ENCODE measurements at places on chromosomes 2 and 18. TPM values are rescaled to one million over a fixed set of nuclear protein-coding genes. Genes with fewer than 3 reads are reported as not detected.

DNA sequence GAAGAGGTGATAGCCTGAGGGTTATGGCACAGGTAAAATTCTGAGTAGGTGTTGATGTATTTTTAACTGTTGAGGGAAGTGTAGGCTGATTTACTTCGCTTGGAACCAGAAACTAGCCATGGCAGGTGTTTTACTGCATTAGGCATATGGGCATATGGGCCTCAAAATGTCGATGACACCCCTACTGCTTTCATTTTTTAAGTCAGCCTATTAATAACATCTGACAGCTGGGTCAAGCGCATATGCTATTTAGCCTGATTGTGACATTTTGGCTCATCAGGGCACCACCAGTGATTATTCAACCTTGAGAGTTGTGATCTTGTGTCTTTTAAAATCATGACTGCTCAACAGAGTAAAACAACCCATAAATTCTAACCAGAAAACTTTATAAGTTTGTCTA, 1396.9 kb upstream of the NXPH2 start:
- DNase-seq = no peak

GRCh38 chr2:12107939-12108338, 361.5 kb downstream of the LPIN1 start:
- no peak for DNase-seq

GRCh38 chr2:240737512-240737911, 45.8 kb downstream of the AQP12A start:
- no peak for DNase-seq

- no peak for DNase-seq
These were observed 52.8 kb upstream of the TMEM182 start for GRCh38 chr2:102708847-102709559.

GRCh38 chr2:12006850-12007249, 260.4 kb downstream of the LPIN1 start:
- DNase-seq = no peak

DNA sequence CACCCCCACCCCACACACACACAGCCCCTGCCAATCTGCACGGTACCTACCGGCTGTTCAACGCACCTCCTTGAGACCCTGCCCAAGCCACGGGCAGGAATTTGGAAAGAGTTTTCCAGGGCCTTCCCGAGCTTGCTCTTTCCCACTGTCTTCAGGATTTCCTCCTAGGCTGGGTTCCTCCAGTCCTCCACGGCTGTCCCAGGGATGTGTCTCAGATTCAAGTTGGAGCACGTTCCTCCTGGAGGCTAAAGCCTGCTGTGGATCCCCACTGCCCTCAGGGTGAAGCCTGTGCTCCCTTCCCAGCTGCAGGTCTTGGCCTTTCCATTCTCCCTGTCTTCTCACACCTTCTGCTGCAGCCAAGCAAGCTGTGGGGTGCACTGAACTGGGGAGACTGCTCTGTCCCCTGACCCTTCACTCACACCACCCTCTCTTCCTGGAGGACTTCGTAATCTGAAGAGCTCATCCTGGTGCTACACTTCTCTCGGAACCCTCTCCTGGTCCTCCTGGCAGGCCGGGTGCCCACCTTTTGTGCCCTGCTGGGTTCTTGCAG, 54.9 kb upstream of the HS6ST1 start:
- DNase-seq = no peak

DNA sequence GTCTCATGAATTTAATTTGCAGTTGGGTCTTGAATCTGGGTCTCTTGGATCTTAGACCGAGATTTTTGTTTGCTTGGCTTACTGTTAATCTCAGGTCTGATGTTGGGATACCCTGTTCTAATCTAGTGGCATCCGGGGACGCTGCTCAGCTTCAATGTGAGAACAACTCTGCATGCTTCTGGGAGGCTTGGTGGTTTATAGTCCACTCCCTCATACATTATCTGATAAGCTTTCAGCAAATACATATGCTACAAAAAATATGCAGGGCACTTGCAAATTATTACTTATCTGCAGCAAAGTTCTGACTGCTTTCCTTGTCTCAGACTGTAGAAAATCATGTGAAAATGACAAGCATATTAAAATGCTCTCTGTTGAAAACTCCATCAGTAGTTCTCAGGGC, 39.4 kb downstream of the RNF144A start:
- no peak for DNase-seq

DNA sequence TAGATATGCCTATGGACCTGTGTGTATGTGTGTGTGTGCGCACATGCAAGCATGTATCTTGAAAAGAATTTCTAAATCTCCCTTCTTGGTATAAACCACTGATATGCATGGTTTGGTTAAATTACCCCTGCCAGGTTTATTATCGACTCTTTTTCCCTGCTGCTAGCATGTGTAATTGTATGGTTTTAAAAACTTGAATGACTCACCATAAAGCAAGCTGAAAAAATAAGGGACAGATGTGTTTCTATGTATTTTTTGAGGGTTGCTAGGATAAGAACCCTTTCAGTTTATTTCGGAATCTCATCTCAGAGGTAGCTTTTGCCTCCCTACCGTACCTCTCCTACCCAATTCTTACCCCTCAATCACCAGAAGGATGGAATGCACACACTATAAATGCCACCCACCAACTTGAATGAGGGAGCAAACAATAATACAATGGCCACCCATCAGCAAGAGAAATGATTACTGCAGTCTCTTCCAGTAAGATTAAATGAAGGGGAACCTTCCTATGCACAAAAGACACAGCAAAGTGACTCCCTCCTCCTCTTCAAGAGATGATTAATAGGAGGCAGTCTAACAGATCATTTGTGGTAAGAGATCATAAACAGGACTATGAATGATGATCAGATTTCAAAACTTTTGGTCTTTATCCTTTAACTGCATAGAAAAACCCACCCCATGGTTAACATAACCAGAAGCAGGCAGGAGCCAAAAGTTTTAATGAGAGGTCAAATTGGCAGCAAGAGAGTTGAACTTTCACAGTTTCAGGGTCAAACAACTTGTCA, 357.2 kb downstream of the SATB2 start:
- no peak for DNase-seq

- no peak for DNase-seq
These were observed 10.7 kb downstream of the KCNF1 start for GRCh38 chr2:10922307-10923007.

DNA sequence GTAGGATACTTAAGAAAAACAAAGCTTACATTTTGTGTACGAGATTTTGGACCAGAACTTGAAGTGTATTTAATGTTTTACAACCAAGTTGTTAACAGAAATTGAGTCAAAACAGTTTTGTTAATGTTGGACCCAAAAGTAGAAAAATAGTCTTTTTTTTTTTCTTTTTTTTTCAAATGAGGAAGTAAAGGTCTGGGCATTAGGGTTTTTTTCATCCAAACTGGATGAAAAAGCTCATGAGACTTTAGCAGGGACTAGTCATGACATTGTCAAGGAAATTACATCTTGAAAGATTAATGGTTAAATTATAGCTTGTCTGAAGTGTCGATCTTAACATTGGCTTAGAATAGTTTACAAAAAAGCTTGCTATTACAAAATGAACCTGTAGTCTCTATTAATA, 32.3 kb downstream of the CCNT2 start:
- DNase-seq = no peak

DNA sequence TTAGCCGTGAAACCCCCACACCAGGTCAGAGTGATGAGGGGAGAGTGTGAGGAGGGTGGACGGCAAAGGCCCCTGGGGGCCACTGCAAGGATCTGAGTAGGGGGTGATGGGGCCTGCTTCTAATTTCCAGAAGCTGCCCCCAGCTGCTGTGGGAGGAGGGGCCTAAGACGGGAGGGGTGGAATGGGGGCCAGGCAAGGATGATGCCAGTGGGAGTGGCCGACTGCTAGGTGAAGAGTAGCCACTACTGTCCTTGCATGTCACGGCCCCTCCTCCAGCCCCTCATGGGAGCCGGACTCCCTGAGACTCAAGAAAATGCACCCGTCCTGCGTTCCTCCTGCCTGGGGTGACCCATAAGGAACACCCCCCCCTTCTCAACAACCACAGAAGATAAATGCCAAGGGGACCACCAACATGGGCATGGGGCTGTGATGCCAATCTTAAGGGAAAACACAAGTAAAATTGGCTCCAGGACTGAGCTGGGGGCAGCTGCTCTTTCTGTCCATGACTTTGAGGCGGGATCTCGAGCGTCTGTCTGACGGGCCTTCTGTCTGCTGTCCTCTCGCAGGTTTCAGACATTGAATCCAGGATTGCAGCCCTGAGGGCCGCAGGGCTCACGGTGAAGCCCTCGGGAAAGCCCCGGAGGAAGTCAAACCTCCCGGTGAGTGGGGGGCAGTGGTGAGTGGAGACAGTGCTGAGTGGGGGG, 24.2 kb upstream of the PRLH start:
- no peak for DNase-seq

DNA sequence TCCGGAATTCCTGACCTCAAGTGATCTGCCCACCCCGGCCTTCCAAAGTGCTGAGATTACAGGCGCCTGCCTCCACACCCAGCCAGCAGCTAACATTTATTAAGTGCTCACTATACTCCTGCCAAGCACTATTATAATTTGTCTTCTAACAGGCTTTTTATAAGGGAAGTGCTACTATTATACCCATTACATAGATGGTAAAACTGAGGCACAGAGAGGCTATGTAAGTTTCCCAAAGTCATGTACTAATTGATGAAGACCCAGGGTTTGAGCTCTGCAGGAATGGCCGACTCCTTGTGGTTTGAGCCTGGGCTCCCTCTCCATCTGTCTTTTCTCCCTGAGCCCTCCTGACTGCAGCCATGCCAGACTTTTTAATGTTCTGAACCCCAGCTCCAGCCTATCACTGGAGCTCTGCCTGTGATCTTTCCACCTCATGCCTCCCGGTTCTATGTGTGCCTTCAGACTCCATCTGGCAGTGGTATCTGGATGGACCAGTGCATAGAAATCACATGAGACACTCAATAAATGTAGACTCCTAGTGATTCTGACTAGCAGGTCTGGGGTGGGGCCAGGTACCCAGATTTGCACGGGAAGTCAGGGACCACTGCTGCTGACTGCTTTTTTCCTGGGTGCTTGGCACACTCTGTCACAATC, 197.1 kb downstream of the NEDD4L start:
- DNase-seq = no peak

DNA sequence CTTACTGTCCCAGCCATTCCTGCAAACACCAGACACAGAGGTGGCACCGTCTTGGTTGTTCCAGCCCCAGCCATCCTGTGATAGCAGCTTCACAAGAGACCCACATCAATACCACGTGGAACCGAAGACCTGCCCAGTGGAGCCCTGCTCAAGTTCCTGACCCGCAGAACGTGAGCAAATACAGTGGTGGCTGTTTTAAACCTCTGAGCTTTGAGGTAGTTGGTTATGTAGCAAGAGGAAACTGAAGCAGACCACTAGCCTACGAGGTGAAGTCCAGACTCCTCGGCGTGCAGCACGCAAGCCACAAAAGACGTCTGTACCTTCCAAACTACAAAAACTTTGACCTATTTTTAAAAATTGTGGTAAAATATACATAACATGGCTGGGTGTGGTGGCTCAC, 96.1 kb upstream of the ODC1 start:
- no peak for DNase-seq

- no peak for DNase-seq
These were observed 12.2 kb downstream of the LONRF2 start for GRCh38 chr2:100309973-100310719.

DNA sequence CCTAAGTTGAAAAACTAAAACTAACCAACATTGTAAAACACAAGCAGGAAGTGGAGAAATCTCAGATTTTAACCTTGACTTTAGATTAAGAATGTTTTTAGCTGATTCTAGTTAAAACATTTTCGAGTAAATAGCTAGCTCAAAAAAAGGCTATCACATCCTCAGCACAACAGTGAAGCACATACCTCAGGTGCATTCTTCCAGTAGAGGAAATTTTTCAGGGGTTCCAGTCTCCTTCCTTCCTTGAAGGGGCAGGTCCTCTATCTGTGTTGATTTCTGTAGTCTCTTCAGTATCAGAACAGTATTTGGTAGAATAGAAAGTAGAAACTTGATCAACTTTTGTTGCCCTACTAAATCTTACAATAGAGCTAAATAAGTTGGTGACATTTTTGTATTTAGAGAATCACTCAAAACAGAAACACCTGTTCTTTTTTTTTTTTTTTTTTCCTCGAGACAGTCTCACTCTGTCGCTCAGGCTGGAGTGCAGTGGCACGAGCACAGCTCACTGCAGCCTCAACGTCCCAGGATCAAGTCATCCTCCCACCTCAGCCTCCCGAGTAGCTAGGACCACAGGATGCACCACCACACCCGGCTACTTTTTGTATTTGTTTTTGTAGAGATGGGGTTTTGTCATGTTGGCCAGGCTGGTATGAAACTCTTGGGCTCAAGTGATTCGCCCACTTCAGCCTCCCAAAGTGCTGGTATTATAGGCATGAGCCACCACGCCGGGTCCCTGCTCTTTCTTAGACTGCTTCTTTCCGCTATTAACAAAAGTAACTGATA, 6.9 kb upstream of the GPR155 start:
- DNase-seq = no peak

DNA sequence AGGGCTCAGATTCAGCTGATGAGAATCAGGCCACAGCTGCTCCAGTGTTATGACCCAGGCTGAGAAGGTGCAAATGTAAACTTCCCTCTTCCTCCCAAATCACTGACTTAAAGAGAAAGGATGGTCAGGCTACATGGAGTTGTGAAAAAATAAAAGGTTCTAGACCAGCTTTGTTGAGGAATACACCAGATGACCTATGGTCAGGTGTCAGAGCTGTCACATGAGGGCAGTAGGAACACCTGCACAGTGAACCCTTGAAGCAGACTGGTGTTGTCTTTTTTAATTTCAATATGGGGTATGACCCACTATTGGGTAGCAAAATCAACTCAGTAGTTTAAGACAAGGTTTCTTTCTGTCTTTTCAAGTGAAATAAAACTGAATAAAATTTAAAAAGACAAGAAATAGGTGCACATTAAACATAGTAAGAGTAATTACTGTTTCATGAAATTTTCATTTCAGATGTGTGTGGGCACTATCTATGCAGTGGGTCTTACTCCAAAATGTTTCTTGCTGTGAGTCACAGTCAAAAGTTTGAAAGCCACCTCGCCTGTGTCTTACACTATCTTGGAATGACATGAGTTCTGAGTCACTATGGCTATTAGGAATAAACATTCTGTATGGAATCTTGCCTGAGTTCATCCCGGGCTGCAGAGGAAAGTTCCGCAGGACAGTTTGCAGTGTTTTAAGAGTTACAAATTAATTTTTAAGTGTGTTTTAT, 83.6 kb downstream of the ACVR1 start:
- DNase-seq = no peak

DNA sequence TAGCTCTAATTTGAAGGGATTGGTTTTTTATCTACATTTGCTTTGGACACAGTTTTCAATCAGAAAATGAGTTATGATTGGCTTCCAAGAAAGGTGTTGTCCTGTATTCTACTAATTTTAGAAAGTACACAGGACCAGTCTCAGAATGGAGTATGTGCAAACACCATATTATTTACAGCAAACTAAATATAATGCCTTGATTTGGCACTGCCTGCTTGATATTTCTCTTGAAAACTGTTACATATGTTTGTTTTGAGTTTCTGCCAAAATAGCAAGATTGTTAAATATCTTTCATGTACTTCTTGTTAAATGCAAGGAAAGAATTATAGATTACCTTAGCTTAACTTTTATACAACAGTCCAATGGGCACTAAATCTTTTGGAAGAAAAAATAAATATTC, 694.9 kb downstream of the KCNJ3 start:
- DNase-seq = no peak

Gene MAIP1
- 27.2 TPM for total RNA-seq

Gene MC4R
- total RNA-seq = not detected

Gene CRACDL
- total RNA-seq = 14.8 TPM

Gene ALPP
- not detected for total RNA-seq

Gene SLC25A12
- 17.9 TPM for total RNA-seq

Gene CNGA3
- 1.3 TPM for total RNA-seq

Gene MC2R
- not detected for total RNA-seq

Gene CDH19
- 2.5 TPM for total RNA-seq

Gene MYL12A
- total RNA-seq = 622 TPM

All from left colon (tissue), 2 donors.